ENCODE measurements at places on chromosomes 6 and 20.
A peak's percentile ranks its signal among the peaks of the same experiment; 100 is the strongest.

- DNase-seq: peak; percentile 79
Observed at GRCh38 chr6:37705239-37706051, 7.8 kb upstream of the MDGA1 start.

GRCh38 chr6:116397914-116398313, 27.2 kb downstream of the DSE start:
- DNase-seq: peak; percentile 42

DNA sequence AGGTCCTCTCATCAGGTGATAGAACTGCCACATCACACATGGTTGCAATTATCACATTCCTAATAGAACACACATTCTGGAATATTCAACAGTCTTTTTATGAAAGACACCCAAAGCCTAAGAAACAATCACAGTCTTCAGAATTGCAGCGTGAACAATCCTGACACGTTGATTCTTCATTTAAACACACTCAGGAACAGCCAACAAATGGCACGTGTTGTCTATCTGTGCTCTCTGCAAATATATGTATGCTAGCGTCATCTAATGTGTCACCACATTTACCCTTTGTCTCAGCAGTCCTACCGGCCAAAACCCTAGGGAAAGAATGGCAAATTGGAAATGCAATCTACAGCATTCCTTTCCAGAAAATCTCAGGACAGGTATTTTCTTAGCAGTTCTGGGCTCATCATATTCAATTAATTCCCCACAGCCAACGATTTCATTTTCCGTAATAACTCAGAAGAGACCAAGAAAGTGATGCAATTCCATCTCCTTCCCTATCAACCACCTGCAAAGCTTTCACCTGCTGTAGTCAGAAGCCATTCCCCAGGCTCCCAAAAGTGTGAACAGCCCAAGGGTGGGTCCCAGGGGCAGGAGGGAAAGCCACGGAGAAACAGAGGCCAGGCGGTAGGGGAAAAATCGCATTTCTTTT, 280.3 kb upstream of the JARID2 start:
- no peak for DNase-seq

- no peak for DNase-seq
Observed at GRCh38 chr20:31590717-31591225, 14.3 kb upstream of the ID1 start.

GRCh38 chr6:33459226-33459625, 4.8 kb downstream of the ZBTB9 start:
- no peak for DNase-seq

All from fibroblast of pulmonary artery (primary cell).